ENCODE measurements at places on chromosomes 6 and 20.

- DNase-seq, result no peak
These were observed 21.0 kb downstream of the KCNK5 start for GRCh38 chr6:39208223-39208739.

DNA sequence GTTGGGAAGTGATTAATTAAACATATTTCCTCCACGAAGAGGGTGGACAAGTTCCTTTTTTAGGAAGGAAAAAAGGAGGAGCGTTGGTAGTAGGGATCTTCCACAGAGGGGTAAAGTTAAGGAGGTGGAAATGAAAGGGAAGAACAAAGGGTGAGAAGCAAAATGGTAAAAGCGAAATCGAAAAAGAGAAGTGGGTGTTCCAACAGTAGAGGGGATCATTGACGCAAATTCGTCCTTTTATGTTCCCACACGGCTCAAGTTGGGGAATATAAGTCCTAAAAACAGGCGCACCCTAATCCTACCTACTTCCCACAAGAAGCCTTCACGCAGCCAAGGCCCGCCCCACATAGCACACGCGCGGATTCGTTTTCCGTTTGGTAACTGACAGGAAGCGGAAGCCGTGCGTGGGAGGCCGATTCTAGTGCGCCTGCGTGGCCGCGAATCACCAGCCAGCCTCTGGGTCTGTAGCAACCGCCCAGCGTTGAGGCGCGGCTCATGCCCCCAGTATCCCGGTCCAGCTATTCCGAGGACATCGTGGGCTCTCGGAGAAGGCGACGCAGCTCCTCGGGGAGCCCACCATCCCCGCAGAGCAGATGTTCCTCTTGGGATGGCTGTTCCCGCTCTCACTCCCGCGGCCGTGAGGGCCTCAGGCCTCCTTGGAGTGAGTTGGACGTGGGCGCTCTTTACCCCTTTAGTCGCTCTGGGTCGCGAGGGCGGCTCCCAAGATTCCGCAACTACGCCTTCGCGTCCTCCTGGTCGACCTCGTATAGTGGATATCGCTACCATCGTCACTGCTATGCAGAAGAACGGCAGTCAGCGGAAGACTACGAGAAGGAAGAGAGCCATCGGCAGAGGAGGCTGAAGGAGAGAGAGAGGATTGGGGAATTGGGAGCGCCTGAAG, at the start of gene NKAPL:
Gene NKAPL, plus strand, starts transcription at position 421 of the 901 bp plus-strand sequence. Its CDS starts 75 bp downstream, at position 496.
- DNase-seq, result peak; percentile 57

- no peak for DNase-seq
These were observed 320.5 kb upstream of the RSPO3 start for GRCh38 chr6:126797981-126798380.

DNA sequence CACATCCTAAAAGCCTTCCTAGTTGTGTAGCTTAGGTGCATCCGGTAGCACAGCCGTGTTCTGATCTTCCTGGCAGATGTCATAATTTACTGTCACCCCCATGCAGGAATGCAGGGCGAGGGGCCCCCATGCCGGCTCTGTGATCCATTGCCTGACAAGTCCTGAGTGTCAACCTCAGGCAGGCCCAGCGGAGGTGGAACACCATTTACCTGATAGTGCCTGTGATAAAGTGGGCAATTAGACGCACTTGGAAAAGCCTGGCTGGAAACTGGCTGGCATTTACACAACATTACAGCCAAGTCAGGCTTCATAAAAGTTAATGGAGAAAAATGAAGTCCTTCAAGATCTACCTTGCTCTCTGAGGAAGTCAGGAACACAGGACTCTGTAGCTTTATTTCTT, 521.4 kb upstream of the JAG1 start:
- no peak for DNase-seq

GRCh38 chr6:39086294-39086693, 28.7 kb downstream of the SAYSD1 start:
- DNase-seq, result no peak
